ENCODE measurements at places on chromosomes 11 and 22. TPM values are rescaled to one million over a fixed set of nuclear protein-coding genes. Genes with fewer than 3 reads are reported as not detected.

Gene APOL3
- 15.6 TPM for total RNA-seq

DNA sequence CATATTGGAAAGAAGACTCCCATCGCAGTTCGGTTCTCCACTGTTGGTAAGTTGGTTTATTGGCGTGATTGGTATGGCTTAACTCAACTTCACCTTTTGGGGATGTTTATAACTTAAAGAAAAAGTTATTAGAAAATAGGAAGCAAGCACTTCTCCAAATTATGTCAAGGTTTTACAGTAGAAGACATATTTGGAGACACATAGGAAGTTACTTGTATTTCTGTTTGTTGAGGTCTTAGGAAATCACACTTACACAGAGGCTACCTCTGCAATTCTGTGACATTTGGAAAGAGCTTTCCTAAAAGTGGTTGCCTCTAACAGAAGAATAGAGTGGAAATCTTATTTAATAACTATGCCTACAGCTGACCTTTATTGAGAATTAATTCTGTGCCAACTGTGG is 12.3 kb downstream of the CAT start:
- DNase-seq: no peak

DNA sequence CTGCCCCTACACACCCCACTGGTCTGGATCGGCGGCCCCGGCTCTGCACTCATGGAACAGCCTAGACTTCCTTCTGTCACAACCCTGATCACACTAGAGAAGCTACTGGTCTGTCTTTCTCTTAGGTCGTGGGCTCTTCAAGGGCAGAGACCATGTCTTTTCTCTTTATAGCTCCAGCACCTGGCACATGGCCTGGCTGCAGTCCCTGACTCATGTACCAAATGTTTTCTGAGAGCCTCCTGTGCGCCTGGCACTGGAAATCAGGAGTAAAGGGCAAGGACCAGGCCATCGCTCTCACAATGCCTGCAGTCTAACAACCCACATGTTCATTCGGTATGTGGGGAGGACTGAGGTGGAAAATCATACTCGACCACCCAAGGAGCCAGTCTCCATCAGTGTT is 7.5 kb downstream of the ASCC2 start:
- no peak for DNase-seq

DNA sequence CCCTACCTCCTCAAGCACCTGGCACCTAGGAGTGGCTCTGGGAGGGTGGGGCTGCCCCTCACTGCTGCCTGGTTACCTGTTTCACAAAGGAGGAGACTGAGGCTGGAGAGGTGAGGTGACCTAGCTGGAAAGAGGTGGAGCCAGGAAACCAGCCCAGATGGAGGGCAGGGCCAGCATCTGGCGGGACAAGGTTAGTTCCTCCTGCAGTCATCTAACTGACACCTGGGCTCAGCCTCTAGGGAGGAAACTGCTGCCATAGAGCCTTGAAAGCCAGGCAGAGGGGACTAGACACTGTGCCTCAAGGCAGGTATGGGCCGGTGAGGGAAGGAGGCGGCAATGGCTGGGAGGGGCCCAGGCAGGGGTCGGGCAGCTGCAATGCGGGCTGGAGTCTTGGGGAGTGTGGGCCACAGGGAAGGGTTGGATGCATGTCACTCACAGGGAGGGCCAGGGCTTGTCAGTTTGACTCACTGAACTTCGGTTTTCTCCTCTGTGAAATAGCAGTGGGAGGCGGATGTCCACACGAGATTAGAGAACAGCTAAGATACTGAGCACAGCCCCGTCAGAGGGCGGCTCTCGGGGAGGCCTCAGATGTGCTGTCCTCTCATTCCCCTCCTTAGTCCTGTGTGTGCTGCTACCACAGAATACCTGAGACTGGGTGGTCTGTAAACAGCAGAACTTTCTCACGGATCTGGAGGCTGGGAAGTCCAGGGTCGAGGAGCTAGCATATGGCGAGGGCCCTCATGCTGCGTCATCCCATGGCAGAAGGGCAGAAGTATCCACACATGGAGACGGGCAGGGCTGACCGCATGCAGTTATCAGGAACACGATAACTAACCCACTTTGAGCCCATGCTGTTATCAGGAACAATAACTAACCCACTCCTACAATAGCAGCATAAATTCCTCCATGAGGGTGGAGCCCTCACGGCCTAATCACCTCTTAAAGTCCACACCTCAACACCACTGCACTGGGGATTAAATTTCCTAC is 16.1 kb downstream of the MGAT3 start:
- peak; percentile 86 for DNase-seq

DNA sequence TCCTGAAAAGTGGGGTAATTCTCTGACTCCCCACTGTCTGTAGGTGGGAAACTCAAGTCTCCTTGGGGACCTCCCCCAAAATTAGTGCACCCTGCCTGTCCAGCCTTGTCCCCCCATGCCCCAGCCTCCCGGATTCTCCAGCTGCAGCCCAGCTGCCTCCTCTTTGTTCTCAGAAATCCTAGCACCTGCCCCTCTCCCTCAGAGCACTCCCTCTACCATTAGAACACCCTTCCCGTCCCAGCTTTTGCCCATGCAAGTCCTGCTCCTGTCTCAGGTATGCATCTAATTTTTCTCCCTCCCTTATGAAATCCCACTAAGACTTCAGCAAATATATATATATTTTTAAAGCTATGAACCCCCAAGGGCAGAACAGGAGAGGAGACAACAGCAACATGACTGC is 37.3 kb downstream of the LRFN4 start:
- DNase-seq: no peak

Gene STK33
- total RNA-seq: 10.9 TPM
